ENCODE measurements at places on chromosomes 16 and 17.

DNA sequence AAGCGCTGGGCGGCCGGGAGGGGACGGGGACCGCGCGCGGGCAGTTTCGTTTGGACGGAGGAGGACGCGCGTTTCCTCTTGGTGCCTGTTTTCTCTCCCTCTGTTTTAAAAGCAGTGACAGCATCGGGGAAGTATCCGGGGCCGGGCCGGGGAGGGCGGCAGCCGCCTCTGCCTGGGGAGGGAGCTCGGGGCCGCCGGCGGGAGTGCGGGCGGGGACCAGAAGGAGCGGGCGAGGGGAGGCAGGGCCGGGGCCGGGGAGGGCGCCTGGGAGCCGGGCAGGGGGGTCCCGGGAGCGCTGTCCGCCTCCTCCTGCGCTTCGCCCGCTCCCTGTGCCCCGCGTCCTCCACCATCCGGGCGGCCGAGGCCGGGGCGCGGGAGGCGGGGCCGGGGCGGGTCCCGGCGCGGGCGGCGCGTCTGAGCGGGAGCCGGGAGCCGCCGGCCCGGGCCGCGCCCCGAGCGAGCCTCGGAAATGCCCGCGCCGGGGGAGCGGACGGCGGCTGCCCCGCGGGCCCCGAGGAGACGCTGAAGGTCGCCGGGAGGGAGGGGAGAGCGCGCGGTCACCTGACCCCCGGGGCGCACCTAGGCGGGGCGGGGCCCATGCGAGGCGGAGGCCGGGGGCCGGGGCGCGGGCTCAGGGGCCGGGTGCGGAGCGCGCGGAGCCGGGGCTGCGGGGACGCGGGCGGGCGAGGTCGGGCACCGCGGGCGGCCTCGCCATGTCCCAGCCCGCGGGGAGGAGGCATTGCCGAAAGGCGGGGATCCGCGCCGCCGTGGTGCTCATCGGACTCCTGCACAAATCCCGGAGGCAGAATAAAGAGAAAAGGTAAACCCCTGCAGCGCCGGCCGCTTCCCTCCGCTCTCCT lies 57.3 kb downstream of the RAP1GAP2 start:
- DNase-seq: peak; percentile 49

DNA sequence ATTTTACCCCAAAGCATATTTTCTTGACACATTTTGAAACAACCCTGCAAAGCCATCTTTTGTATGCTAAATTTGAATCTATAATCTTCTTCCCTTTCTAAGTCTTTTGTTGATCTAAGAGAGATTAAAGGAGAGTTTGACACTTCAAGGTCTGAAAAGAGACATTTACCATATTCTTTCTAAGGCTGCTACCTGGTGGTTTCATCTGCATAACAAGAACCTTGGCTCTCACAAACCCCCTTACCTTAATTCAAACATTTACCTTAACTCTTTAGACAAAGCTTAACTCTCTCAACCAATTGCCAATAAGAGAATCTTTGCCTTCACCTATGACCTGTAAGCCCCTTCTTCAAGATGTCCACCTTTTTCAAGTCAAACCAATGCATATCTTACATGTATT lies 1143.6 kb downstream of the CDH11 start:
- DNase-seq: no peak

DNA sequence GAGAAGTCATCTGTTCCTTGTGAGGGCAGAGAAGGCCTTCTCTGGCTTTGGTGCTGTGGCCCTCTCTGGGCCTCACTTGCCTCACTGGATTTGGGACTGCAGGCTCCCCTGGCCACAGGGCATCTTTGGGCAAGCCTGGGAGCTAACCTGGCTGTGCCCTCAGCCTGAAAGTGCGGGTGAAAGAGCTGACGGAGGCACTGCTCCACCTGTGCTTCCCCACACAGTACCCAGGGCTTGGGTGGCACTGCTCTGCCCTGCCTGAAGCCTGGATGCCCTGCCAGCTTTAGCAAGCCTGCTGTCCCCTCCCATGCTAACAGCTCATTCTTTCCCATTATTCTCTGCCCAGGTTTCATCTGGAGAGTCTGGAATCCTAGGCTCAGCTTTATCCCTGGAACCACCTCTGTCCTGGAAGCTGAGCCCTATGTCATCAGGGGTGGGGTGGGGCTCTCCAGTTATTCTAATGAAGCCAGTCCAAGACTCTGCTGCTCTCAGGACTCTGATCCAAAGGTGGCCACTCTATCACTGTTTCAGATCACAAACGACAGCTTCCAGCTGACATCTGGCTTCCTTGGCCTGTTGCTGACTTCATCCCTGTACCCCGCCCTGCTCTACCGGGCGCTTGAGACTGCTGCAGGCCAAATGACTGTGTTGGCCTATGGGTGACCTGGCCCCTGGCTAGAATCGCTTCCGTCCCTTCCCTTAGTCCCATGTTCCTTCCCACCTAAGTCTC lies 29.3 kb downstream of the HIC1 start:
- no peak for DNase-seq

DNA sequence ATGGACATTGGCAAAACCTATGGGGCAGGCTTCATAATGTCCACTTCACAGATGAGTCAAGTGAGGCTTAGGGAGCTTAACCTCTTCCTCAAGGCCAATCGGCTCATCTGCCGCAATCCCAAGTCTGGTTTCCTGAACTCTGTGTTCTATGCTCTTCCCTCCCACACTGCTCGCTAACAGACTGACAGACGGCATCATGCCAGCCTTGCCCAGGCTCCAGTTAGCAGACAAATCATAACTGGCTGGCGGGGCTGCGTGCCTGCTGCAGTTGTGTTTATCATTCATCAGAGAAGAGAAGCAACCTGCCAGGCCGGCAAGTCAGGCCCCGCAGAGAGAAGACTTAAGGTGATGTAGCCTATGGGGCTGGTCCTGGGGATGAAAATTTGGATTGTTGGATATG lies 216.2 kb upstream of the ASIC2 start:
- DNase-seq: no peak
